Stimulated activated CD4-positive, alpha-beta T cell treated with anti-CD3 and anti-CD28 coated beads, Interleukin-1b, Interleukin-23, amount 100 ng/mL, for 4 hours (primary cell): ENCODE measurements at places on chromosomes 16 and 17.

GRCh38 chr17:28763804-28764266 lies 20.0 kb downstream of the TRAF4 start:
- peak; percentile 65 for DNase-seq

DNA sequence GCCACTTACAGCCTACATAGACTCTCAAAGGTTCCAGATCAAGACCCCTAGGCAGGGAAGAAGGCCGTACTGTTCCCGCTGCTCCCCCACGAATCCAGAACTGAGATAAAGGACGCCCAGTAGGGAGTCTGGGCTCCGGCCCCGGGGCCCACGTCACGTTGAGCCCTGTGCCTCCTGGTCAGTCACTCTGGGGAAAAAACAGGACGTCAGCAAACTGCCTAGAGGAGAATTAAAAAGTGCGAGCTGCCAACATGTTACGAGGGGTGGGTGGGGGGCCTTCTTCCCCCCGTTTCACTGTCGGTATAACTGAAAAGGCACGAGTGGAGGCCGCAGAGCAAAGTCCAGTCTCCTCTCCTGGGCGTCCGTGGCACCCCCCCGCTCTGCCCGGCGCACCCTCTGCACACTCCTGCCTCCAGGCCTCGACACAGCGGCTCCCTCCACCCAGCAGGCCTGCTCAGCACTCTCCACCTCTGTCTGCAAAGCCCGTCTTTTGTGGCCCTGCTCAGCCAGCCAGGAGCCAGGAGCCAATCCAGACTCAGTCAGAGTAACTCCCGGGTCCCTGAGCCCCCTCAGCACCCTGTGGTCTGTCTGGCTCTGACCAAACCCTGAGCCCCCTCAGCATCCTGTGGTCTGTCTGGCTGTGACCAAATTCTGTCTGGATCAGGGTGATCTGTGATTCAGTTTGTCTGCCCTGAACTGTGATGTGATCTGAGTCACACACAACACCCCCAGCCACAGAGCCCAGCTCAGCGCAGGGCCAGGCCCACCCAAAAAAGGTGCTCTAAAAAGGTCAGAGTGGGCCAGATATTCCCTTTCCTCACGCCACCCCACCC lies 6.2 kb downstream of the ITGAE start:
- DNase-seq, result no peak

DNA sequence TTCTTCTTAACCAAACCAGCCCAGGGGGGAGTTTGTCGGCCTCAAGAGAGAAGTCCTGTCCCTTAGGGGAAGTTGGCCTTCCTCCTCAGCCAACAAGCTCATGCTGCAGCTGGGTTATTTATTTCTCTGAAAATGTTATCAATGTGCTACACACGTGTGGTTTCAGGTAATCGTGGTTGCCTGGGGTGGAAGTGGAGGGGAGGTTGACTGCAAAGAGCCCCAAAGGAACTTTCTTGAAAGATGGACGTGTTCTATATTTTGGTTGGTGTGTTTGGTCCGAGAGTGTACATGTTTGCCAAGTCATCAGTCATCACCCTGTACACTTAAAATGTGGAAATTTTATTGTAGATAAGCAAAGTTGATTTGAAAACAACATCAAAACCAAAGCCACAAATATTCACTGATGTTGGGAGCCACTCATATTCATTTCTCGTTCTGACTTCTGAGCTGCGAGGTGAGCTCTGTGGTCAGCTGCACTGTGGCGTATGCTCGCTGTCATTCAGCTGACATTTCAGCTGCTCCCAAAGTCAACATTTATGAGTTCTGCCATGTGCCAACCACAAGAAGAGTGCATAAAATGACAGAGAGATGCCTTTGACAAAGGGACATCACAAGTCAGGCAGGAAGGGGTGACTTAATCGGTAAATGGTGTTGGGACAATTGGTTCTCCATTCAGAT lies 26.5 kb upstream of the ADGRG1 start:
- no peak for DNase-seq

- DNase-seq, result no peak
Measured at GRCh38 chr17:73196500-73196899, 3.6 kb downstream of the COG1 start.

DNA sequence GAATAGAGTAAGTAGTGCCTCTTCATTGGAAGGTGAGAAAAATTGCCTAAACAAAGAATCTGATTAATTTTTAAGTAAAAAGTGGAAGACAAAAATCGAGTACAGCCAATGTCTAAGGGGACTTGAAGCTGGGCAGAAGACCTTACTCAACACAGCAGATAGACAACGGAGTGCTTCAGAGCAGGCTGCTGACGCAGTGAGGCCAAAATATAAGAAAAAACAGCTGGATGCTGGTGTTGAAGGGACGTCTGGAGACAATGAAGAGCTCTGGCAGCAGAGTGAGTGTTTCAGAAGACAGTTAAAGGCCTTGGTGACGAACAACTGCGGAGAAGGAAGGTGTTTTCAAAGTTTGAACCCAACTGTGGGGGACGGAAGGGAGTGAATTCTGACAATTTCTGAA lies 169.8 kb downstream of the MRTFB start:
- DNase-seq, result no peak
